ENCODE measurements at places on chromosomes 7 and 10. TPM values are rescaled to one million over a fixed set of nuclear protein-coding genes. Genes with fewer than 3 reads are reported as not detected.
A peak's percentile ranks its signal among the peaks of the same experiment; 100 is the strongest.

Gene AQP1
- total RNA-seq: 0.25 TPM

Gene TRPV6
- not detected for total RNA-seq

Gene EGFR
- not detected for total RNA-seq

Gene CFAP43
- total RNA-seq: 0.25 TPM

Gene CLRN3
- not detected for total RNA-seq

DNA sequence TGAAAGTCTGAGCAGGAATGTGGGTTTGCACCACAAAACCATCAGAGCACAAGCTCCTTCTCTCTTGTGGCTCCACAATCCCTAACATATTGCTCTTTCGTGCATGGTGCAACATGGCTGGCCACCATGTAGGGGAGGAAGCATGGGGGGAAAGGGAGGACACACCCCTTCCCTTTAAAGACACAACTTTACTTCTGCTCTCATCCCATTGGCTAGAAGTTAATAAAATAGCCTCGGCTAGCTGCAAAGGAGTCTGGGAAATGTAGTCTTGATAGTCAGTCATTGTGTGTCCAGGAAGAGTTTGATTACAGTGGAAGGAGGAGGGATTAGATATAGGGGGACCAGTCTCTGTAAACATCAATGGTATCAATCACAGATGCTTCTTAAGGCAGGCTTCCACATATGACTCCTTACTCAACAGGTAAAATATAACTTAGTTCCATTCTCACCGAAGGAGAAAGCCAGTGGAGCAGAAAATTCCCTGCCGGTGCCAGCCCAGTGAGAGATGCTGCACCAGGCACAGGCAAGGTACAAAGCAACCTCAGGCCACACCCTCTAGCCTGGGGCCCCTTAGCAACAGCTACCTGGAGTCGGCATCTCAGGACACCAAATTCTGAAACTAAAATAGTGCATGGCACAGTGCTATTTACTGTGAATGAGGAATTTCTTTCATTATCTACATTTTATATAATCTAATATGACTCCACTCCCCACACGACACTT is 124.7 kb upstream of the CTBP2 start:
- no peak for DNase-seq

DNA sequence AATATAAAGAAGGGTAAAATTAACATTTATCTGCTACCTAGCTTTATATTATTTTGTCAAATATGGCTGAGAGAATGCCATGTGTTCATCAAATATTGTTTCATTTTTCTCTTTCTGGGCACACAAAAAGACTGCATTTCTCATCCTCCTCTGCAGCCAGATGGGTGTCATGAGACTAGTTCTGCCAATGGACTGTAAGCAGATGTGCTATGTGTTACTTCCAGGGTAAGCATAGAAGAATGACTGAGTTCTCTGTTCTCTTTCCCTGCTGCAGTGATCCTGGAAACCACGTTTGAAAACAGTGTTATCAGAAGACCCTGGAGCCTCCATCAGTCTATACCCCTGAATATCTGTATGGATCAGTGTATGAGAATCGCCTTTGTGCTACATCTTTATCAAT is 24.1 kb upstream of the SLK start:
- DNase-seq: no peak

GRCh38 chr7:39603924-39604323 is 19.4 kb upstream of the RALA start:
- DNase-seq: no peak

- DNase-seq: peak; percentile 18
These were observed 957 bp upstream of the SVIL start for GRCh38 chr10:29635711-29636144.

- DNase-seq: no peak
These were observed 154.8 kb upstream of the TMEM196 start for GRCh38 chr7:19928247-19928646.

DNA sequence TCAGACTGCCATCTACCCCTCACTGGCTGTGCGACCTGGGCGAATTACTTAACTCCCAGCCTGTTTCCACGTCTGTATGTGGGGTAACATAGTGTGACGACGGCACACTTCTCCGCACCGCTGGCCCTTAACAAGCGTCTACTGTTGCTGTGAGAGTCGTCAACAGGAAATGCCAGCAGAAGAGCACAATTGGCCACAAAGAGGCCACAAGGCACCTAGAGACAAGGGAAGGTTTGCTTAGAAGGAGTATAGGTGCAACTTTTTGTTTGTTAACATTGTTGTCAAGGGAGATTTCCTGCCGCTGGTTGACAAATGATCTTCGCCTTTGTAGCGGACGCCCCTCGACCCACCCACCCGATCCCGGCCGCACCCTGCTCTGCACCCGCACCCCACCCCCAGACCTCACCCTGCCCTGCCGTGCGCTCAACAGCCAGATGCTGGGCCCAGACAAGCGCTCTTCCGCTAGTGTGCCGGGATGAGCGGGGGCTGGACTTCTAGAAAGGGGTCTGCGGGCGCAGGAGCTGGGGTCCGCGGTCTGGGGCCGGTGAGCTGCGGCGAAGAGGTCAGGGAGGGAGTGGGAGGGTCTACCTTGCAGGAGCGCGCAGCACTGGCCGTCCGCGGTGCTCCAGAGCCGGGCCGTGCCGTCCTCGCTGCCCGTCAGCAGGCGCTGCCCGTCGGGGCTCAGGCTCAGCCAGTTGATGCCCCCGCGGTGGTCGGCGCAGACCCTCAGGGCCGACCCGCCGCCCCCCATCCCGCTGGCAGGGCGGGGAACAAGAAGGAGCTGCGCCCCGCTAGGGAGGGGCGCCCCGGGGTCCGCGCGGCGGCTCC is 785 bp downstream of the WDR86 start:
- peak; percentile 68 for DNase-seq

- DNase-seq: peak; percentile 60
These were observed 26.6 kb downstream of the ZNF775 start for GRCh38 chr7:150405584-150406311.

DNA sequence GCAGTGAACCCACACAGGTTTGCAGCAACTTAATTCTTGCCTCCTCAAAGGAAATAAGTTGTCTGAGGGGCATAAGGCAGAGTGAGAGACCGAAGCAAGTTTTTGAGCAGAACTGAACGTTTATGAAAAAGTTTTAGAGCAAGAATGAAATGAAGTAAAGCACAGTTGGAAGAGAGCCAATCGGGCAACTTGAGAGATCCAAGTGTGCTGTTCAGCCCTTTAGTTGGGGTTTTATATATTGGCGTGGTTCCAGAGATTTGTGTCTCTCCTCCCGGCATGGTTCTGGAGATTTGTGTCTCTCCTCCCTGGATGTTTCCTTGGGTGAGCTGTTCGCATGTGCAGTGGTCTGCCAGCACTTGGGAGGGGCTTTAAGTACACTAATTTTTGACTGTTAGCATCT is 141.4 kb upstream of the DGKB start:
- DNase-seq: no peak

DNA sequence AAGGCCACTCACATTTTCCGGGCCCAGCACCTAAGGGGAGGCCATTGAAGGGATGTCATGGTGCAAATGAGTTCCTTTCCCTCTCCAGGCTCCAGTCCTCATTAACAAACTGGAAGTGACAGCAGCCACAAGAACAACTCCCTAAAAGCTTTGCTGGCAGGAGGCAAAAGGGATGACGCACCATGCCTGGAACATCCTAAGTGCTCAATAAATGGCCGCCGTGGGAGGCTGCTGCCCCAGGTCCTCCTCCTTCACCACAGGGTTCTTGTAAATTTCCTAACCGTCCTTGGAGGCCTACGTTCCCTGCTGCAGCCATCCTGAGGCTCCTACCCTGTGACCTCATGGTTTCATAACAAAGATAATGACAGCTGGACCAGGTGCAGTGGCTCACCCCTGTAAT is 41.3 kb upstream of the CAMK1D start:
- DNase-seq: no peak

GRCh38 chr7:4849390-4849789 is 12.4 kb downstream of the PAPOLB start:
- DNase-seq: peak; percentile 24

- no peak for DNase-seq
These were observed 196.6 kb upstream of the PLPP4 start for GRCh38 chr10:120260456-120260855.

GRCh38 chr10:32005050-32005449 is 51.2 kb downstream of the KIF5B start:
- peak; percentile 29 for DNase-seq

DNA sequence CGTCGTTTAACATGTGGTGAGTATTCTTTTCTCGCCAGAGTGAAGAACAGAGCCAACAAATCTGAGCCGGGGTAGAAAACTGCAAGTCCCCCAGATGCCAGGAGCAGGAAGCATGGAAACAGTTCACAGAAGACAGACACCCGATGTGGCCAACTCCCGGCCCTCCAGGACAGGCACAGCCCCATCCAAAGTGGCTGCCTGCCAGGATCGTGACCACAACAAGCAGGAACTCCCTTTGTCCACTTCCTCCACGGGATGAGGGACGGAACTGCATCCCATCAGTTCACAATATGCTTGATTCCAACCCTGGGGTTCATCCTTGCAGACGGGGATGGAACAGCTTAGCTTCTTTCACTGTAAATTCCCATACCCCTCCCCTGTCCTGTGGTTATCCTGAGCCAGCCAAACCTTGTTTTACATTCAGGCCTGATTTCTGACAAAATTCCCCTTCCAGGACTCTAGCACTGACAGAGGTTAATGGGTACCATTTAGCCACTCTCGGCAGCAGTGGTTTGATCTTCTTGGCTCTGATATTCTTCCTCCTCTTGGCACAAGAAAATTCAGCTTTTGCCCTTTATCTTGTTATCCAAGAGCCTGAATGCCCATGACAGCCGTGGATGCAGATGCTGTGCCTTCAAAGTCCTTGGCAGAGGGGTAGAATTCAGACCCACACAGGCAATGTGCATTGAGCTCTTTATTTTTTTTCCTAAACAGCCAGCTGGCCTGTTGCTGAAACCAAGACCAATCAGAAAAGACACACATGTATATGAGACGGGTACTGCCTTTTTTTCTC is 105.5 kb upstream of the FAM204A start:
- DNase-seq: no peak

- DNase-seq: no peak
These were observed 12.3 kb downstream of the OGDHL start for GRCh38 chr10:49749556-49750491.

DNA sequence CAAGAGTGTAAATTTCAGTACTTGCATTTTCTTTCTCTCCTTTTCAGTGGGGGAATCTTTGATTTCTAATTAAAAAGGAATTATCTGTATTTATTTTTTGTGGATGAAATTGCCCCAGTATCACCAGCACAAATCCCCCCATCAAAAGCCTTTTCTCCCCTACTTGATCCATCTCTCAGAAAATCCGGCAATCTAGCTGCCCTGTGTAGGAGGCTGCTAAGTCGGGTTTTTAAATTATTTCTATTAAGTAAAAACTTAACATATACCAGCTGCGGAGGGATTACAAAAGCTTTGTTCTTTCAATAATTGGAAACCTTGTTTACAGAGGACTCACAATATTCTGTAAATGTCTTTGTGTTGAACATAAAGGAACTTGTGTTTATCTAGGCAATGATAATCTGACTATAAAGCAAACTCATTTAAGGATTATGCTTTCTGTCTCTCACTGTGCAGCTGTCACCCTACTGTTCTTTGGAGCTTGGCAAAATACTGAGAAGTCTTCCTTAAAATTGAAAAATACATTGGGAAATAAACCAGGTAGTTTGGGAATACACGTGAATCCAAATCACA is 177.4 kb upstream of the PRR15 start:
- no peak for DNase-seq

DNA sequence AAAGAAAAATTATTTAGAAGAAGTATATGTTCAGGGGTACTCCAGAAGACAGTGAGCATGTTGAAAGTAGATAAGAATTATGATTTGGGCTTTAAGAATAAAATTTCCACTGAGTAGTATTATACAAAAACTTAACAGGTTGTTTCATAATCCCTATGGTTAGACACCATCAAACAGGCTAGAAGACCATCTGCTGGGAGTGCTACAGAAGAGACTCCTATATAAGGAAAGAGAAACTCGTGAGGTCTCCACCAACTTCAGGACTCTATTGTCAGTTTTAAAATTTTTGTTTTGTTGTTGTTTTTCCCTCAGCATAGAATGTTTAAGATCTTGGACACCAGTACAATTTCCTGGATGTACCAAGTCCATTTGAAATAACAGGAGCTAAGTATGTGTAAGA is 13.1 kb downstream of the DNAJC1 start:
- DNase-seq: no peak

DNA sequence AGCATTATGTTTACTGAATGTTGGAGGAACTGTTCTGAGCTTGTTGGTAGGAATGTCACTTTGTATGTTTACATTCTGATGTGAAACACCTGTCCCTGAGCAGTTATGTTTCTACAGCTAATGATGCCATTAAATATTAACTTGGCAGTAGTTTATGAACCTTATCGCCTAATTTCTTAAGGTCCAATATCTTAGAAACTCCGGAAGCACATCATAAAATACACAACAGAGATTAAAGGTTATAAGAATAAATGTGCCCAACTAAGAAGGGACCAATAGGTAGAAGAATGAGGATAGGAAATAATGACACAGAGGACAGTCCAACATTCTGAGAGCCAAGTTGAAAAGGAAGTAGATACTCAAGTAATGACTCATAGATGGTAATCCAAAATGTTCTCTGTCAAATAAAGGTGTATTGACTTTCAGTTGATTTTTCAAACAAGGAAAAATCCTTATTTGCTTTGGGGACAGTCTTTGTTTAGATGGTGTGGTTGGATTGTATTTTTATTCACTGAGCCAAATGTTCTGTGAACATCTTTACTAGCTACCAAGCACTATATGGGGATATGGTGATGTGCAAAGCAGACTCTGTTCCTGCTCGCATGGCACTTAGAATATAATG is 31.9 kb downstream of the LCOR start:
- no peak for DNase-seq

GRCh38 chr7:41098846-41099245 is 604.0 kb downstream of the INHBA start:
- no peak for DNase-seq

GRCh38 chr10:70069346-70069745 is 16.7 kb downstream of the MACROH2A2 start:
- DNase-seq: no peak

- no peak for DNase-seq
These were observed 19.1 kb upstream of the HABP2 start for GRCh38 chr10:113533801-113534200.

- no peak for DNase-seq
These were observed 10.3 kb downstream of the JMJD1C start for GRCh38 chr10:63455507-63455906.

DNA sequence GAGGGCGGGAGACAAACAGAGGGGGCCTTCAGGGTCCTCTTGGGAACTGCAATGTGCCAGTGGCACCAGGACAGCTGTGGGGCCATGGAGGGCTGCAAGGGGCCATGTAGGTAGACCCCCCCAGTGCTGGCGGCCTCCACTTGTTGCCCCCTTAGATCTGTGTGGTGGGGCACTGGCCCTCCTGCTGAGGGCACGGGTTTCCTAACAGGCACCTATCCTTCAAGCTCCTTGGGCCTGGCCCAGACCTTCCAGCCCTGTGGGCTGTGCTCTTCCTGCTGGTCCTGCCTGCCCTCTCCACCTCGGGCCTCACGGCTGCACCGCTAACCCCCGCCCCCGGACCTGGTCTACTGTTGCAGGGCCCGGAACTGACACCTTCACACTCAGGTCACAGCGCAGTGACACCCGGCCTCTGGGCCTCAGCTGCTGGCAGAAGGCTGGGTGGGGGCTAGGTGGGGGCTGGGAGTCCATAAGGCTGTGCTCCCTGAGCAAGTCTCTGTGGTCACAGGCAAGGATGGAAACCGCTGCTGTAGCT is 12.6 kb downstream of the RASGEF1A start:
- DNase-seq: peak; percentile 17

Data from activated CD4-positive, alpha-beta memory T cell treated with anti-CD3 and anti-CD28 coated beads, Interleukin-2, amount 10 ng/mL, durations not matched to agents 7 days and 5 days (primary cell).